HL-60 (cell line): ENCODE measurements at places on chromosomes 6 and 20.

GRCh38 chr6:9257215-9257614 lies 821.9 kb upstream of the SLC35B3 start:
- no peak for DNase-seq

DNA sequence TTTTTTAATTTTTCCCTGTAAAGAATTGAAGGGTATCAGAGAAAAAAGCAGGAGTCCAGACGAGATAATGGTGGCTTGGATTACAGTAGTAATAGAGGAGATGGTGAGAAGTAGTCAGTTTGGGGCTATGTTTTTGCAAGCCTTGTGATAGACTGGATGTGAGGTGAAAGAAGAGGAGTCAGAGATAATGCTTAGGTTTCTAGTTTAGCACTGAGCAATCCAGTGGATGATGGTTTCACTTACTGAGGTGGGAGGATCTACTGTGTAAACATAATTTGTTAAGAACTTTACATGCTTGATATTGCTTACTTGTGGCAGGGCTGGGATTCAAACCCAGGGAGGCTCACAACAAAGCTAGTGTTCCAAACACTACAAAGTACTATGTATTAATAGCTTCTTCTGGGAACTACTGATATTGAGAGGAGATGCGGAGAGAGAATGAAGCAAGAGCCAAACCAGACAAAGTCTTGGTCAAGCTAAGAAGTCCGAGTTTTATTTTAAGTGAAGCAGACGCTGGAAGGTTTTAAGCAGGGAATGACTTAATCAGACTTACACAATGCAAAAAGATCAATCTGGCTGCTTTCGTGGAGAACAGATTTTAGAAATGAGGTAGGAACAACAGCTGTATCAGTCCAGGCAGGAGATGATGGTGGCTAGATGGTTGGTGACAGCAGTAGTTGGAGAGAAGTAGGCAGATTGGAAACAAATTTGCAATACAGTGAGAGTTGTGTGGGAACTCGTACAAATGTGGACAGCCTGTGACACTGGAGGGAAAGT lies 58.0 kb downstream of the ZFAND3 start:
- no peak for DNase-seq

- no peak for DNase-seq
Measured at GRCh38 chr6:40792183-40792582, 205.0 kb upstream of the LRFN2 start.

DNA sequence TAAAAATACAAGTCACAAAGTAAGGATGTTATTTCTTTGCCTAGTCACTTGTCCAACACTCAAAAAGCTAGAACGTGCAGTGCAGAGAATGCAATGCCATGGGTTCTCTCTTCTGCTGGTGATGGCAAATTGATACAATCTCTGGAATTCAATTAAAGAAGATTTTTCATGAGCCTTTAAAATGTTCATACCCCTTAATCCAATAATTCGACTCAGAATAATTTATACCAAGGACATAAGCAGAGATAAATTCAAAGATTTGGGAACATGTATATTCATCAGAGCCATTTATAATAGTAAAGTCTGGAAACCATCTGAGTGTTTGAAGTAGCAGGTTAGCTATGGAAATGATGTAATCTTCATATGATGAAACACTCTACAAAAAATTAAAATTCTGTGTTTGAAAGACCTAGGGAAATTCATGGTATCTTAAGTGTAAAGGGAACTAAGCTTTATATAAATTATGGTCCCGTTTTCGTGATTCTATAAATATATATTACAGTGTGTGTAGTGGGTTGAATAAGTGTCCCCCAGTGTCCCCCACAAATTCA lies 2.8 kb upstream of the AGPAT4 start:
- no peak for DNase-seq

DNA sequence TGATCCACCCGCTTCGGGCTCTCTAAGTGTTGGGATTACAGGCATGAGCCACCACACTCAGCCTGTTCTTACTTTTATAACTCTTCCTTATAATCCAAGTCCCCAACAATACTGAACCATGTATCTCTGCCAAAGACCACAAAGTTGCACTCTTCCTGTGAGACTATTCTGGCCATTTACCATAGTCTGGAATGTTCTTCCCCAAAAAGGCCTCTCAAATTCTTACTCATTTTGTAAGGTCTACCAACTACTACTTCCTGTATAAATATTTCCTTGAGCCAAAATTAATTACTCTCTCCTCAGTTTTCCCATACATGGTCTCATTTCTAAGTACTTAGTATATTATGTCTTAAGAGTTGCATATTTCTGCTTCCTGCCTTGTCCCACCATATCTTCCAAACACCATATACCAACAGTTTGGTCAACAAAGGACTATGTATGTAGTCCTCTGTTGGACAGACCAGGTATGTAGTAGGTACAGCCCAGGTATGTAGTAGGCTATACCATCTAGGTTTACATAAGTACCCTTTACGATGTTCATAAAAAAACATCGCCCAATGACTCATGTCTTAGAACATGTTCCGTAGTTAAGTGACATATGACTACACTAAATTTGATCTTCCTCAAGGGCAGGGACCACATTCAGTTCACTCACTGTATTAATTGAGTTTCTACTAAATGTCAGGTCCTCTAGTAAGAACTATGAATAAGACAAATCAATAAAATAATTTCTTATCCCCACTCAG lies 22.0 kb downstream of the RANBP9 start:
- no peak for DNase-seq

DNA sequence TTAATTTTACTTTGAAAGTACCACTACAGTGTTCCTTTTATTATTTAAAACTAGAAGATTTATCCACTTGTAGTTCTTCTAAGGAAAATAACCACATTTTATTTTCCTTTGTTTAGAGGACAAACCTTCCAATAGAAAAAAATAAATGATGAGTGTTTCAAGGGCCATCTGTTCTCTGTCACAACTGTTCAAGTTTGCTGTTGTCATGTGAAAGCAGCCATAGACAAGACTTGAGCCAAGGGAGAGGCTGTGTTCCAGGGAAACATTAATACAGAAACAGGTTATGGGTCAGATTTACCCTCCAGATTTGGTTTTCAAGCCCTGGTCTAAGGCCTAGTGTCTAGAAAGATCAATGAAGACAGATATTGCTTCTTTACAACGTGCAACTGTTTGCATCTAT lies 463.6 kb downstream of the C6orf118 start:
- DNase-seq: no peak

- peak; percentile 11 for DNase-seq
Measured at GRCh38 chr6:160069050-160069454, 52.6 kb upstream of the SLC22A1 start.

- no peak for DNase-seq
Measured at GRCh38 chr6:91538622-91539021, 951.8 kb upstream of the MAP3K7 start.

DNA sequence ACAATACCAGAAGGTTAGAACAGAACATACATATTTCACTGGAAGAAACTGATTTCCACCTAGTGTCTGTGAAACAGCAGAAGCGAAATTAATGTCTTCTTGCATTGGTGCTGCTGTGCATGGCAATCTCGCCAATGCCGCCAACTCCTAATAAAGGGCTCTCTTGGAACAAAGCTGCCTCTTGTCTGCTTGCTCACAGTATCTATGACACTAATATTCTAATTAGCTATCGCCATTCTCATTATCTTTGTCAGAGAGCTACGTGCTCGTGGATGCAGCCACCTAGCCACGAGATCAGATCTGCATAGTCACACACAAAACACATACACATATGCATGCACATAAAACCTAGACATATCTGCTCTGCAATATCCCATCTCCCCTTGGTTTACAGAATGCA lies 145.9 kb upstream of the OLIG3 start:
- DNase-seq: no peak

DNA sequence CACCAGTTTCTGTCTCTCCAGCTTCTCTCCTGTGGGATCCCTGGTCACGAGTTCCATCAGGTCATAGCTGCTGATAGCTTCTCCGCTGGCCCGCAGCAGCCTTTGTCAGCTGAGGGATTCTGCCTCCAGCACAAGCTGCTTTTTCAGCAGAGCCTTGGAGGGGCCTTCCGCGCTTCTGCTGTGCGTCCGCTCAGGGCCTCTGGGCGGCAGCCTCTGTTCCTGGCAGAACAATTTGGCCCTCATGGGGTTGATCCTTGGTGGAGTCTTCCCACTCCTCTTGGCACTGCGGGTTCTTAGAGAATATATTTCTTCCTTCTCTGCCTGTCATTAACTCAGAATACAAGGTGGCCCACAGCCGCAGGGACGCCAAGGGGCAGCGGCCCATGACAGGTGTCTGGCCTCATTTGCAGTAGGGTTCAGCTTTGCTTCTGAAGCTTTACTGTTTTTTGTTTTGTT lies 158.8 kb downstream of the DTNBP1 start:
- no peak for DNase-seq

- no peak for DNase-seq
Measured at GRCh38 chr6:31579546-31580437, 2.4 kb downstream of the LTB start.

DNA sequence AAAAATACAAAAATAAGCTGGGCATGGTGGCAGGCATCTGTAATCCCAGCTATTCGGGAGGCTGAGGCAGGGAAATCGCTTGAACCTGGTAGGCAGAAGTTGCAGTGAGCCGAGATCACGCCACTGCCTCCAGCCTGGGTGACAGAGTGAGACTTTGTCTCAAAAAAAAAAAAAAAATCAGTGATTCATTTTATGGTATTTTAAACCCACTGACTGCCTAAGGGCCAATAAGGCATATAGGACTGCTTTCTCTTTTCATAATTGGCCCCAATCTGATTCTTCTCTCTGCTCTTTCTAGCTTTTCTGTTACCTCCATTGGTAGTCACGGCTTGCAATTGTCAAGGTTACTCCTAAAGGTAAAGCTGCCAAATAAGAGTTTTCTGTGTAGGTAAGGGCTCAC lies 60.2 kb upstream of the ADGRF1 start:
- DNase-seq: no peak

DNA sequence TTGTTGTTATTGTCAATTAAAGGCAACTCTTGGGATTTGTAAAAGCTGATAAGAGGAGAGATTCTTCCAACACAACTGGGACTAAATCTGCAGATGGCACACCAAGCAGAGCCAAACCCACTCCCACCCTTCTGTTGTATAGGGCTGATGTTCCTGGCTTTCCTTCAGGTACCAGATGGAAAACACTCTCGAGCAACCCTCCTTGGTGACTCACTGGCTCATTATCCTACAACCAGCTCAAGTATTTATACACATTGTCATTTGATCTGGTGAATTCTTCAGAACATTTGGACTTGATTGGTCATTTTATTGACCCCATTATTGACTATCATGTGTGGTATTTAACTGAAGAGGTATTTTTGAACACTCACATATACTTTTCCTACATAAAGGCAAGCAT lies 190.3 kb upstream of the PCSK2 start:
- DNase-seq: no peak

DNA sequence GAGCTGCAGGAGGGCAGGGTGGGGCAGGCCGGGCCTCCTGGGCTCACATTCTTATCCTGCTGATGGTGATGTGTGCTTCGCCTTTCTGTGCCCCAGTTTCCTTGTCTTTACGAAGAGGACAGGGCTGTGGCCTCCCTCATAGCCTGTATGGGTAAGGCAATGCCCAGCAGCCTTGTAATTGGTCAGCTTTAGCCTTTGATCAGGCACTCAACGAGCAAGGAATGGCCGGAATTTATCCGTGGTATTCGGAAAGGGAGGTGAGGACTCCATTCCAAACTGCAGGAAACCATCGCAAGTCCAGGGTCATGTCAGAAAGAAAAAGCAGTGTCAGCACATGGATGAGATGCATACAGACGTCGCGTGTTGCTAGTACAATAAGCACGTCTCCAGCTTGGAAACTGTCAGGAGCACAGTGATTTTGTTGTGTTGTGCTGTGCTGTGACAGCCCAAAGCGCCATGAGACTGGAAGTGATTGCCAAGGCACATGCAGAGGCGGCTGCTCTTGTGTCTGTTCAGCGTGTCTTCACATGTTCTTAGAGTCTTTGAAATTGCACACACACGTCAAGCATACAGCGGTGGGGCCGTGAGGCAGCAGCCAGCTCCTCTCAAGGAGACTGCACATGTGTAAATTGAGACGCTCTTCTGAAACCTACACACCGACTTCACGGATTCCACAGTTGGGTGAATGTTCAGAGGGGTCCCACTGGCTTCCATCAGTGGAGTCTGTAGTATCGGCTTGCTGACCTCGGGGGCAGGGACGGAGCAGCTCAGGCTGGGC lies 6.2 kb downstream of the SS18L1 start:
- DNase-seq: no peak

DNA sequence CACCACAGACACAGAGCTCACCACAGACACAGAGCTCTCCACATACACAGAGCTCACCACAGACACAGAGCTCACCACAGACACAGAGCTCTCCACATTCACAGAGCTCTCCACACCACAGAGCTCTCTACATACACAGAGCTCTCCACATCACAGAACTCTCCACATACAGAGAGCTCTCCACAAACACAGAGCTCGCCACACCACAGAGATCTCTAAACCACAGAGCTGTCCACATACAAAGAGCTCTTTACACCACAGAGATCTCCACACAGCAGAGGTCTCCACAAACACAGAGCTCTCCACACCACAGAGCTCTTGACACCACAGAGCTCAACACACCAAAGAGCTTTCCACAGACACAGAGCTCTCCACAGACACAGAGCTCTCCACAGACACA lies 55.8 kb downstream of the ERMARD start:
- DNase-seq: no peak

DNA sequence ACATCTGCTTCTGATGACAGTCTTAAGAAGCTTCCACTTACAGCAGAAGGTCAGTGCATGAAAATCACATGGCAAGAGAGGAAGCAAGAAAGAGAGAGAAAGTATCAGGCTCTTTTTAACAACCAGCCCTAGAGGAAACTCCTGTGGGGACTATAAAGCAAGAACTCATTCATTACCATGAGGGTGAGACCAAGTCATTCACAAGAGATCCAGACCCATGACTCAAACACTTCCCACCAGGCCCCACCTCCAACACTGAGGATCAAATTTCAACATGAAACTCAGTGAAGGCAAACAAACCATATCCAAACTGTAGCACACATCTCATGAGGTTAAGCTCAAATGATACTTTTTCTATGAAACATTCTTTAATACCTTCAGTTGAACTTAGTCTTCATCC lies 643.2 kb upstream of the SYNCRIP start:
- no peak for DNase-seq

GRCh38 chr6:12555267-12555666 lies 161.3 kb upstream of the PHACTR1 start:
- no peak for DNase-seq

- peak; percentile 67 for DNase-seq
Measured at GRCh38 chr20:32902456-32903420, 44.0 kb downstream of the EFCAB8 start.

DNA sequence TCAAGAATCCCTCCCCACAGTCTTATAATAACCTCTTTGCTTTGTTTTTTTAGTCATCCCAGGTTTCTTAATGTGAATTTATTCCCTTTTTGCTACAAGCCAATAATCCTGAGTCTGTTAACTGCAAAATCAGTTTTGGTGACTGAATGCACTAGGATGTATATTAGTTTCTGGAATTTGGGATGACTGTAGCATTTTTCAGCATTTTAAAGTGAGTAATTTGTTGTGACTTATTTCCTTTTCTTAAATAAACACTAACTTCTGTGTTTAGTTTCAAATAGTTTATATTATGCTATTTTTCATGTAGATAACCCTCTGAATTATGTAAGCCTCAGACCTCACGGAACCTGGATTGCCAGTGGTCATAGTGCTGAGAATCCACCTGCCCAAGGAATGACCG lies 5.5 kb downstream of the CST1 start:
- no peak for DNase-seq
